ENCODE measurements at places on chromosomes 2 and 18.

DNA sequence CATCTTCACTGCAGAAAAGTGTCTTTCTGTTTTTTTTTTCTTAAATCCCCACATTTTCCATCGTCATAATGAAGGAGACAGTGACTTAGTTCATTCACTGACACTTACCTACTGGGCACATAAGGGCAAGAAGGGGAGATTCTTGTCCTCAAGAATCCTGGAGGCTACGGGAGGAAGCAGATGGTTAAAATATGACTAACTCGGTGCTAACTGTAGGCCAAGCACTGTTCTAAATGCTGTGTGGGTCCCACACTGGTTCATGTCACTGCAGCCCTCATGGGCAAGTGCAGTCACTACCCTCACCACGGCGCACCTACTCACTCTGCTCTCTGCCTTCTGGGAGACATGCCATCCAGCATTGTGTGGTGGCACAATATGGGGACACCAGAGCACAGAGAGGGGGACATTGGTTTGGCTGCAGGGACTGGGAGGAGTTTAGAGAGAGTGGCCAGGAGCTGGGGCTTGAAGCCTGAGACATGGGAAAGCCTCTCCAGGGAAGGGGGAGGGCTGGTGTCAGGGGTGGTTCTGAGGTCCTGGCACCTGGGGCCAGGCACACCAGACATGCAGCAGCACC is 305.2 kb downstream of the MYCN start:
- no peak for DNase-seq

DNA sequence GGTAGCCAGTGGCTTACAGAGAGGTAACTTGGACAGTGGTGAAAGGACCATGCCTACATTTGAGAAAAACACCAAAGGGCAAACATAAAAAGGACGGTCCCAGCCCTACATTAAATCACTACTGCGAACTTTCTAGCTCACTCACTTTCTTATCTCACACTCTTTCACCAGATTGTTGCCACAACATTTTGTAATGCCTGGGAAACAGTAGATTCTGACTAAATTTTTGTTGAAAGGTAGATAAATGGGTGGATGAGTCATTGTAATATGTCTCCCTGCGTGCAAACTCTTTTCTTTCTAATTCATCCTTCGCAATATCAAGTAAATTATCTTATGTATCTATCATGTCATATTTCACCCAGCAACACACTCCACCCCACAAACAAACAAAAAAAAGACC is 192.2 kb downstream of the IRS1 start:
- no peak for DNase-seq

- no peak for DNase-seq
Observed at GRCh38 chr2:20005067-20005627, 7.3 kb downstream of the MATN3 start.

- no peak for DNase-seq
Observed at GRCh38 chr2:134466141-134466540, 212.3 kb downstream of the MGAT5 start.

- no peak for DNase-seq
Observed at GRCh38 chr2:140454717-140455116, 1674.5 kb upstream of the NXPH2 start.

GRCh38 chr2:27451095-27451494 is 8.9 kb downstream of the KRTCAP3 start:
- DNase-seq = no peak

DNA sequence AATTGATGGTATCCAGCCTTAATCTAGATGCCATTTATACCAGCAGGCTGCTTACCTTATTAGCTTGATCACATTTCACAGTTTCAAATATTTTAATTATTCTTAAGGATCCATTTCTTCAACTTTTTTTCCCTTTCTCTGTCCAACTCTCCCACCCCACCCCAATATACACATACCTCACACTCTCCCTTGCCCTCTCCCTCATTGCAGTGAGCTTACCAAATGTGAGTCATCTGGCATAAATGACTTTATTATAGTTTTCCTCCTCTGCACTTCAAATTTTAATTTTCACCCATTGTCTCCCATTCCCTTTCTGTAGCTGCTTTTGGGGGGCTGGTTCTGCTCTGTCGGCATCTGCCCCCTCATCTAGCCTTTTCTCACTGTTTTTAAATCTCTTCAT is 12.9 kb downstream of the HTR2B start:
- no peak for DNase-seq

- no peak for DNase-seq
Observed at GRCh38 chr2:136490100-136490499, 275.2 kb upstream of the THSD7B start.

GRCh38 chr2:60247471-60247870 is 306.0 kb downstream of the BCL11A start:
- DNase-seq = no peak

- DNase-seq = no peak
Observed at GRCh38 chr2:42156721-42157120, 12.4 kb upstream of the EML4 start.

DNA sequence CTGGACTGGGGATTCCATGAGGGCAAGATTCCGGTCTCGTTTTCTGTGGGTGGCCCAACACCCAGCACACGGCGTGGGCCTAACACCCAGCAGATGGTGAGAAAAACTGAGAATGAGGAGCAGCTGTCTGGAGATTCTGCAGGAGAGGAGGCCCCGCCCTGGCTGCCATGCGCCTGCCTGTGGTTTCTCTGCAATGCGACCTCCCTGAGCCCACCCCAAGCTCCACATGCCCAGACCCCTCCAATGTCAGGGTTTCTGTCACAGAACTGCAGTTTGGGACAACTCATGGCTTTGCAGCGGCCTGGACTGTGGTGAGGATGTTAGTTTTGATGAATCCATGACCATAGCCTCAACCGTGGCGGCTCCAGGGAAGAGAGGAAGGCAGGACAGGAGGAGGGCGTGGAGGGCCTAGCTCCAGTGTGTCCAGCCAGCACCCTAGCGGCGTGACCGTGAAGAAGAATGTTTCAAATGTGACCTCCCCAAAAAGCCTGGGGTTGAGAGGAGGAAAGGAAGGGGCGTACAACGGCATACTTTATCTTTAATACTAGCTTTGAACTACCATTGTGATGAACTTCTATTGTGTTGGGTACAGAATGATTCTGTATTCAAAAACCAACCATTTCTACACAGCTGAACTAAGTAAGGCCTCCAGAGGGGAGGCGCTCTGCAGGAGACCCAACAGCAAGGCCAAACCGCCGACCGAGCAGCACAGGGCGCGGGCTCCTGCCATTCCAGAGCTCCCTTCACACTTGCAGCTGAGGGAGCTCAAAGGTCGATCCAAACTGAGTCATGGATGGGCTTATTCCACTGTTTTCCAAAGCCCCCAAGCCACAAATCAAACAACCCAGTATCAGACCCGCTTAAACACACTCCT is 3.4 kb downstream of the PXDN start:
- DNase-seq = no peak

GRCh38 chr18:32956591-32957315 is 183.9 kb upstream of the KLHL14 start:
- DNase-seq = no peak

- no peak for DNase-seq
Observed at GRCh38 chr2:18284331-18284730, 276.1 kb downstream of the RDH14 start.

- DNase-seq = peak; percentile 61
Observed at GRCh38 chr2:75199428-75200011, at the start of gene TACR1. TSS of gene TACR1 (minus strand) at chr2:75199520. CDS start at chr2:75198934, 586 bp downstream.

- DNase-seq = no peak
Observed at GRCh38 chr18:9181275-9181674, 44.7 kb downstream of the ANKRD12 start.

DNA sequence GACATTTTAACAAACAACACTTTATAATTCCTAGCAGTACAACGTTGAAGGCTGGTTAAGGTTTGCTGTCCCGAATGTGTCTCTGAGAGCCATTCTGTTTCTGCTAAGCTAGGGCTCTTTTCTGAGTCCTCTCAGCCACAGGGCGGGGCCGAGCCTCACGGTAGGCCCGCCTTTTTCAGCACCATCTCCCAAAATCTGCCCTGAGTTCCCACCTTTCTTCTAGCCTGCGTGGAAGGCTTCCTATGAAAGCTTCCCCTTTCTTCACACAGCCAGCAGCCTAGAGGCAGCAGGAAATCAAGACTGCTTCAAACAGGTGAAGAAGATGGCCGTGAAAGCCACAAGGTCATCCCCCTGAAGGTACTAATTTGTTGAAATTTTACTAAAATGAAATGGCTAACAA is 255.5 kb downstream of the CDH2 start:
- DNase-seq = no peak

DNA sequence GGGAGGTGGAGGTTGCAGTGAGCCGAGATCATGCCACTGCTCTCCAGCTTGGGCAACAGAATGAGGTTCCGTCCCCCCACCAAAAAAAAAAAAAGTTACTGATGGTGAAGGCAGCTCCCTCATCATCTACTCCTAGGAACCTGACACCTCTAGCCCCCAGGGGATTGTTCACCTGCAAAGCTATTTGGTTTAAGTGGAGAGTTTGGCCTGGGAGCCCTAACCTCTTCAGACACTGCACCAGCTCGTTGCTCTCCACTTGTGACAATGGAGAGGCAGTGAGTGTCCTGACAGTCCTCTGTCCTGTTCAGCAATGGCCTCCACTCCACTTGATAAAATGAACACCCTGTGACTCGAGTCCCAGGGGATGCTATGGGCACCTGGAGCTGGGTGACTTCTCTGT is 43.5 kb downstream of the ATP6V1C2 start:
- no peak for DNase-seq

- no peak for DNase-seq
Observed at GRCh38 chr2:21915201-21915600, 791.4 kb downstream of the TDRD15 start.

GRCh38 chr2:84800194-84800805 is 80.6 kb downstream of the TRABD2A start:
- no peak for DNase-seq

- DNase-seq = no peak
Observed at GRCh38 chr2:141591787-141592186, 539.0 kb downstream of the LRP1B start.

- DNase-seq = no peak
Observed at GRCh38 chr2:192030856-192031255, 163.9 kb downstream of the TMEFF2 start.

GRCh38 chr2:129164220-129164949 is 815.1 kb upstream of the RAB6C start:
- no peak for DNase-seq

- DNase-seq = no peak
Observed at GRCh38 chr2:102753563-102754159, 8.2 kb upstream of the TMEM182 start.

- DNase-seq = no peak
Observed at GRCh38 chr2:85326406-85327159, 1.2 kb downstream of the TGOLN2 start.
